MM.1S (cell line): ENCODE measurements at places on chromosomes 2 and 18.

DNA sequence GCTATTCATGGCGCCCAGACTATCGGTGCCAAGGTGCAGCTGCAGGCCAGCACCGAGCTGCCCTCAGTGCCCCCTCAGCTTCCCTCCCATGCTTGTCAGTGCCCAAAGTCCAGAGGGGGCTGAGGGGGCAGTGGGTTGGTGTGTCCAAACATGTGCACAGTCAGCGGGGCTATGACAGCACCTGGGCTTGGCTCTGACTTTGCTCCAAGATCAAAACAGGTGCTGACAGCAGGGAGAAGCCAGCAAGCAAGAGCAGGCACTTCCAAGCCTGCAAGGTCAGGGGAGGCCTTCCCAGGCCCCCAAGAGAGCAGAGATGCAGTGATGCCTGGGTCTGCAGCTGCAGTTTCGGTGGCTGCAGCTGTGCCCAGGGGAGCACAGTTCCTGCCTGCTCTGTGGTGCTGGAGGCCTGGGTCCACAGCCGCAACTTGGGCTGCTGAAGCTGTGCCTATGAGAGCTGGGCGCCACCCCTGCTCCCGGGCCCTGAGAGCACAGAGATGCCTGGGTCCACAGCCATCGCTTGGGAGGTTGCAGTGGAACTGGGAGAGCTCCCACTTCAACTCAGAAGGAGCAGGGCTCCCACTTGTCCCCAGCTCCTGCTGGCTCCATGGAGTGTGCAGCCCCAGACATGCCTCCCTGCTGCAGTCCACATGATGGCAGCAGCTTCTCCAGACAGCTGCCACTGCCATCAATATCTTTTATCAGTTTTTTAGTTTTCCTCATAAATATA is 775.3 kb upstream of the POU3F3 start:
- no peak for DNase-seq

- no peak for DNase-seq
Measured at GRCh38 chr2:23561088-23561487, 176.1 kb downstream of the KLHL29 start.

DNA sequence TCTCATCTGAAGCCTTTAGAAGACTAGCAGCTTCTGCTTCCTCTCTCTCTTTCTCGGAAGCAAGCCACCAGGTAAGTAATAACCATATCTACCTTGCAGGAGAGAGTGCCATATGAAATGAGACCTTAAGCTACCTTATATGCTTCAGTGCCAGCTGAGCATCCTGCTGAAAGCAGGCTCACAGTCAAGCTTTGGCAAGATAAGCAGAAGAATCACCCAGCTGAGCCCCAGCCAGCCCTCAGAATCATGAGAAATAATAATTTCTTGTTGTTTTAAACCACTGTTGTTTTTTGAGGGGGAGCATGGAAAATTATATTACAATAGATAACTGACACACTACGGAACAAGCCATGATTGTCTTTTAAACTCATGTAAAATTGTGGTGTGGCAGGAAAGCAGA is 514.4 kb downstream of the MBD2 start:
- DNase-seq, result no peak

DNA sequence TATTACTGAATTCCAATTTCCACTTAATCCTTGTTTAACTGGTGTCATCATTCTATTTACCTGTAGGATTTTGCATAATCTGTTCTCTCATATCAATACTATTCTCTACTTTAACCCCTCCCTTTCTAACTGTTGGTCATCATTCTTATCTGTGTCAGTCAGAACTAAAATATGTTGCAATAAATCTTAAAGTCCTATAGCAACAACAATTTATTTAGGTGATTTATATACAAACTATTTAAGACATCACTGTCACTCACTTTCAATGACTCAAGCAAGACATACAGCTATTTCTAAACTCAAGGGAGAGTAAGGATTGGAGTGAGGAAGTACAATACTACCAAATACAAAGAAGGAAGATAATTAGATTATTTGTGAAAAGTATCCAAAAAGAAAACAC is 740.4 kb downstream of the DSC3 start:
- DNase-seq, result no peak

DNA sequence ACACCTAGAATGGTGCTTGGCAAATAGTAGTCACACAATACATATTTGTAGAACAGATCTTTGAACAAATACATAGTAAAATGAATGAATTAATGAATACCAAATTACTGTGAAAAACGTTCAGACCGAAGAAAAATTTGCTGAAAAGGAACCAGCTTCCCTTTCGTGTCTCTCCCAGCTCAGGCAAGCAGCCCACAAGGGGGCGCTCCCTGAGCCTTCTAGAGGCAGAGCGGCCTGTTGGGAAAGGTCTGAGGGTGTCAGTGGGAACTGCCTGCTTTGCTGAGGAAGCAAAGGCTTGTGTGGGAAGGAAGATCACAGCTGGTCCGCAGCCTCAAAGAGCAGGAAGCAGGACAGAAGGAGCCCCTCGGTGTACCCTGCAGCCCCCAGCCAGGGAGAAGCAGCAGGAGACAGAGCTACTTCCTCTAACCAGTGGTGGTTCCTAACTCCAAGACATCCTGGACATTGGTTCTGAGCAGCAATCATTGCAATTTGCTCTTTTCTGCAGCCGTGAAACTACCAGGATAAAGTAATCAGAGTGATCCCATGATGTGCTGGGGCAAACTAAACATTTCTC is 231.1 kb downstream of the ANKRD30B start:
- no peak for DNase-seq

DNA sequence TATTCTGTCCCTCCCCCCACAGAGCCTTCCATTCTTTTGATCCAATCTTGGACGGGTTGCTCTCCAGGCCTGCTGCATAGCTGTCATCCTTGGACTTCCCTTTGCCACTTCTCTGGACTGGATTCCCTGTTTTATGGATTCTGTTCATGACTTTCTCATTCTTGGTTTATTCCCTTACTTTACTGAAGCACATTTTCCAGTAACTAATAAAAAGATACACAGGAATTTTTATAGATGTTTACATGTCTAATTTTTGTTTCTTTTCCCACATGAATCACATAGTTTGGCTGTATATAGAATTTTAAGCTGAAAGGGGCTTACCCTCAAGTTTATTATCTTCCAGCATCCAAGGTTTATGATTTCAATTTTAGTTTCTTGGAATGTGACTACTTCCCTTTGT is 37.9 kb downstream of the GDF7 start:
- DNase-seq, result no peak

DNA sequence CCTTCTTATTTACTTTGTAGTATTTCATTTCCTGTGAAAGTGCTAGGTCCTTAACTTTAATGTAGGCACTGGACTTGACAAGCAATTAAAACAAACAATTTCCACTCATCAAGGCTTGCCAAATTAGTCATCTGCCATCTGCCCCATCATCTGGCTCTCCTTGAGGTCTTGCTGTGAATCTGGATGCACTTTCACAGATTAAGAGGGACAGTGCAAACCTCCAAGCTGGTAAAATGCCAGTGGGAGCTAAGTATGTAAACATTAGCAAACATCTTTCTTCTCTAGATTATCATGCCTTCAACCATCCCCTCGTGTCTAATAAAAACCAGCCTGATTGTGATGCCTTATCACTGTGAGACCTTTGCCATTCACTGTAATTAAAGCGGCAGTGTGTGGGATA is 402.9 kb downstream of the ERBB4 start:
- no peak for DNase-seq

- no peak for DNase-seq
Measured at GRCh38 chr2:68878071-68878711, 7.0 kb upstream of the BMP10 start.

DNA sequence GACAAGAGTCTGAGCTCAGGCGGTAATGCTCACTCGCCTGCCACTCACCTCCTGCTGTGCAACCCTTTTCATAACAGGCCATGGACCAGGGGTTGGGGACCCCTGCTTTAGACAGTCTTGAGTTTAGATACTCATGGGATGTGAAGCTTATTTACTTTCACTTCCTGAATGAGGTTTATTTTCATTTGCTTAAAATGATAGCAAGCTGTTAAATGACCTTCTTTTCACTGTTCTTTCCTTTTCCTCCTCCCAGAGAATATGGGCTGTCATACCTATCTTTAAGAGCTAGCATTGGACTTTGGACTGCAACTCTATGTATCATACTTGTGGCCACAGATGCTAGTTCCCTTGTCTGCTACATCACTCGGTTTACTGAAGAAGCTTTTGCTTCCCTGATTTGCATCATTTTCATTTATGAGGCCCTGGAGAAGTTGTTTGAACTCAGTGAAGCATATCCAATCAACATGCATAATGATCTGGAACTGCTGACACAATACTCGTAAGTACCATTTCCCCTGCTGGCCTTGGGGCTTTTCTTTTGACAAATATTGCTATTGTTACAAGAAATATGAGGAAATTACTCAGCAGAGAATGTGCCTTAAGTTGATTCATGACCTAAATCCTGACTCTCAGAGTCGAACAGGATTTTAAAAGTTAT is 168.5 kb downstream of the DPP4 start:
- peak; percentile 61 for DNase-seq

GRCh38 chr18:22871809-22872525 is 61.2 kb upstream of the RBBP8 start:
- peak; percentile 16 for DNase-seq

GRCh38 chr2:40062381-40062780 is 283.3 kb upstream of the THUMPD2 start:
- no peak for DNase-seq

DNA sequence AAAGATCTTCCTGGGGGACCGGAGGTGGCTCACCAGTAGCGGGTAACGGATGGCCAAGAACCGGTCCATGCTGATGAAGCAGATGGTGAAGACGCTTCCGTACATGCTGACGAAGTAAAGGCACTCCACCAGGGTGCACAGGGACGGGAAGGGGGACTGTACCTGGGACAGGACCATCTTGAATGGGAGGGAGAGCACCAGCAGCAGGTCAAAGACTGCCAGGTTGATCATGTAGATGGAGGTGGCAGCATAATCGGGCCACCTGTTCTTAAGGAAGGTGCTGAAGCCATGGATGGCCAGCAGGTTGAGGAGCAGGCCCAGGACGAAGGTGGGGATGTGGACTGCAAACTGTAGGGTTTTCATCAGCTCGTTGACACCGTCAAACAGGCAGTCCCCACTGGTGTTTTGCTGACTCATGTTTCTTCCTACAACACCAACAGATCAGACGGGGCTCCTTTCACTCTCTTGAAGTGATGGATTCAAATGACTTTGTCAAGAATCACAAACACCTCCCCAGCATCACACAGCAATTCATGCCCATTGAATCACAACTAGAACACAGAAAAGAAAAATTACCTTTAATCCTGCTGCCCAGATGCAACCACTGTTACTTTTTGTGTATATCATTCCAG is 14.4 kb downstream of the GPR55 start:
- DNase-seq, result no peak

- DNase-seq, result no peak
Measured at GRCh38 chr2:157348291-157348921, 22.8 kb upstream of the ERMN start.

- no peak for DNase-seq
Measured at GRCh38 chr2:169462896-169463695, 16.2 kb upstream of the BBS5 start.

DNA sequence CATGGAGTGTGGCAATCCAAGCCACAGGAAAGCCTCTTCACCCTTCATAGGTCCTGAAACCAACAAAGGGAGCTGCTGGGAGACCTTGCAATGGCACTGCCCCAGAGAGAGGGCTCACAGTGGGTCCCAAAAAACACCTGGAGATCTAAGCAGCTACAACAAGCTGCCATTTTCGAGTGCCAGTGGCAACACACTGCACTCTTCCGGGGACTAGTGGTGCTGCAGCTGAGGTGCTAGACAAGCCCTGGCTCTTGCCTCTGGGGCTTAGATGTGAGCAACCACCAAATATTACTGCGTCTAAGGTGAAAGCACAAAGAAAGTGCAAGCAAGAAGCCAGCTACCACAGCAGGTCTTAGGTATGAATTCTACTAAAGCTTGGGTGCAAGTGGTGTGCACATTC is 192.9 kb downstream of the NOL4 start:
- no peak for DNase-seq

- DNase-seq, result no peak
Measured at GRCh38 chr2:222272446-222273015, 26.3 kb downstream of the PAX3 start.

DNA sequence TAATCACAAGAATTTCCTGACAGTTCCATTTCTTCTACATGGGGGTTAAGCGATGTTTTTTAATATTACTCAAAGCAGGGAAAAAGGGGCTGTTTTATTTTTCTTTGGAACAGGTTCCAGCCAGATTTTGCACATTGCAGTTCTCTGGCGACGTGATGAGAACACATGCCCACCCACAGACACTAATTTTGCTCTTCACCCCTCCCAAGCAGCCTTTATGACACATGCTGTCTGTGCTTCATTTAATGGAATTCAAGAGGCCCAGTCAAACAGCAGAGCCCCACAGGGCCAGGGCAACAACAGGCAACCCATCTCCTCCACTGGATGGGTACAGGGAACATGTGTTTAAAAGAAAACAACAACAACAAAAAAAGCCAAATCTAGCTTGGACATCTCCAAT is 70.8 kb downstream of the SPRED2 start:
- no peak for DNase-seq

DNA sequence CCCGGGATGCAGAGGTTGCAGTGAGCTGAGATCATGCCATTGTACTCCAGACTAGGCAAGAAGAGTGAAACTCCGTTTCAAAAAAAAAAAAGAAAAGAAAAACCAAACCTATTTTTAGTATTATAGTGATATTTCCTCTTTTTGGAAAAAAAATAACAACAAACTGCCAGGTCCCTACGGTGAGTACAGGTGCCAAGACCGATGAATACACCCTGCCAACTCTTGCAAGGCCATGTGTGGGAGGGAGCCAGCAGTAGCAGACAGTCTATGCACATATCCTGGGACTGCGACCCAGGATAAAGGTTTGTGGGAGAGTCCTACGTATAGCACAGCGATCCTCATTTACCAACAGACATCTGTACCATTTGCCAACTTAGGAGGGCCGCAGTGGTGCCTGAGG is 69.6 kb upstream of the DNMT3A start:
- DNase-seq, result peak; percentile 68

- DNase-seq, result no peak
Measured at GRCh38 chr2:134260713-134261112, 6.8 kb downstream of the MGAT5 start.
